ENCODE measurements at places on chromosomes 4 and X. TPM values are rescaled to one million over a fixed set of nuclear protein-coding genes. Genes with fewer than 3 reads are reported as not detected.

The ATP2B3 gene
- total RNA-seq, result not detected

The PLK4 gene
- 22.3 TPM for total RNA-seq

The DACH2 gene
- not detected for total RNA-seq

The ABLIM2 gene
- 1.0 TPM for total RNA-seq

The PAGE5 gene
- not detected for total RNA-seq

The HERC6 gene
- 53.3 TPM for total RNA-seq

The SPARCL1 gene
- not detected for total RNA-seq

DNA sequence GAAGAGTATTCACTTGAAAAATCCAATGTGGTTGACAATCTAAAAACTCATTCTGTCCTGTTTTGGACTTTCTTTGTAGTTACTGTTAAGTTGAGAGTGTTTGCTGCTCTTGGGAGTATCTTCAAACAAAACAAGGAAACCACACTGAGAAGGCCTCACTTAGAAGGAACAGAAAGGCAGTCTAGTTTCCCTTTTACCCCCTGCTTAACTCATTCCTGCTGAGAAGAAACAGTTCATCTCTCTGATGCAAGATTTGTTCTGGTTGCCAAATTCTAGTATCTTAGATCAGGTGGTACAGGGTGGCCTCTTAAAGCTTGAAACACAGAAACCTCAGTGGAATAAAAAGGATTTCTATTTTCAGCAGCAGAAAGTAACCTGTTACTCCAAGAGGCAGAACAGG, 41.4 kb downstream of the GUCY2F start:
- no peak for DNase-seq

GRCh38 chr4:151323667-151324066, 1.7 kb downstream of the SH3D19 start:
- DNase-seq, result no peak

- DNase-seq, result no peak
Observed at GRCh38 chr4:7393601-7394575, 40.8 kb downstream of the PSAPL1 start.

- DNase-seq, result no peak
Observed at GRCh38 chr4:48470570-48470969, 12.6 kb upstream of the SLC10A4 start.

GRCh38 chr4:33746979-33747378, 2497.3 kb downstream of the ARAP2 start:
- no peak for DNase-seq

DNA sequence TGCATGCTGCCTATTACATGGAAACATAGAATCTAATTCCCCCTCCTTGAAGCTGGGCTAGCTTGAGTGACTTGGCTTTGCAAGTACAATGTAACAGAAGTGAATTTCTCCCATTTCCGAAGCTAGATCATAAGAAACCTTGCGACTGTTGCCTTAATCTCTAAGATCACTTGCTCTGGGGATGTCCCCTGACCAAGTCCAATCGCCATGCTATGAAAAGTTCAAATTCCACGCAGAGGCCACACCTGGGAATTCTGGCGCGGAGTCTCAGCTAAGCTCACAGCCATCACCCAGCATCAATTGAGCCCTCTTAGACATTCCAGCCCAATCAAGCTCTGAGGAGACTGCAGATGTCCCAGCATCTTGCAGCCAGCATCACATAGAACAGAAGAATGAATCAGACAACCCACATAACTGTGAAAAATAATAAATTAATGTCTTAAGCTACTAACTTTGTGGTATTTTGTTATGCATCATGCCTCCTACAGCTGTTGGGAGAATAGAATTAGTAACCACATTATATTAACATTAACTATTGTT, 27.0 kb downstream of the GPM6A start:
- DNase-seq, result no peak

- DNase-seq, result no peak
Observed at GRCh38 chr4:158949099-158949498, 153.8 kb upstream of the RAPGEF2 start.

- no peak for DNase-seq
Observed at GRCh38 chrX:112636288-112636687, 43.5 kb downstream of the LHFPL1 start.

DNA sequence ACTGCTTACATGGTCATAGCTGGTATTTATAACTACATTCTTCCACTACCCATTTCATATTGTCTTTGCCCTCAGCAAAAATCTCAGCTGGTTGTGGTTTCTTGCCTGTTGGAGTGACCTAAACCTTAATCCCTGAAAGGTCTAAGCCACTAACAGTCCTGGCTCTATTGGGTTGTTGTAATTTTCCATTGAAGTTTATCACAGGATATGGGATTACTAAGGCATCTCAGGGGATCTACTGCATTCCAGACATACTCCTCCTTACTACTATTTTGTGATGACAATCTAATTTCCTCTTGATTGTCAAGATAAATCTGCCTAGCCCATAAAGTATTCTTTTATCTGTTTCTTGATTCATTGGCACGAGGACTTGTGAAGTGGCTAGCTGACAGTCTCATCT, 6.2 kb upstream of the OSTC start:
- DNase-seq, result no peak

DNA sequence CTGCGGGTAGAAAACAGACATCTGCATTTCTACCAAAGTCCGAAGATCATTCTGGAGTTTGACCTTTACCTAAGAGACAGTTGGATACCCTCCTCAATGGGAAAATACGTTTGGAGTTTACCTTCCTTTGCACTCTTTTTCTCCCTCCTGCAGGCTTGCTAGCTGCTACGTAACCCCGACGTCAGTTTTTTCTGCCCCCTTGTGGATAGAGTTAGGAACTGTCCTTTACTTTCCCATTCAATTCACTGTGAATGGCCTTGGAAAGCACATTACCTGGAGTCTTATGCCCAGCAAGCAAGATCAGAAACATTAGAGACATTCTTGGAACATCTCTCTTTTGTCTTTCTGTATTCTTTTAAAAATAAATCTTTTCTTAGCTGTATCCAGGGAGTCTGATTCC, 250.7 kb downstream of the NAP1L3 start:
- DNase-seq, result no peak

DNA sequence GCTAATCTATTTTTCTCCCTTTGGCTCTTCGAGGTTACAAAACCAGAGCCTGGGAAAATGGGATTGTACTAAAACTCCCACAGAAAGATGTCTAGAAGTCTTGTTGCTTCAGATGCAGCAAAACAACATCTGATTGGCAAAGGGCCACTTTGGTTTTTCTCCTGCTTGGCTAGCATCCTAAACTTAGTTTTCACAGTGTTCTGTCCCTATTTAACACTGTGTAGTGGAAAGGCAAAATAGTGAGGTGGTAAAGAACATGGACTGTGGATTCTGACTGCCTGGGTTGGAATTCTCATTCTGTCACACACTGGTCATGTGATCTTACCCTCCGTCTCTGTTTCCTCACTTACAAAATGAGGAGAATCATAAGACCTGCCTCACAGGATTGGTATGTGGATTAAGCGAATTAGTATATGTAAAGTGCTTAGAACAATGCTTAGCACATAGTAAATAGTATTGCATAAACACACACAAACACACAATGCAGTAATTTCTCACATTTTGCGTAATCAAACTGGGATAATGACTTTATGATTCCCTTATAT, 23.5 kb downstream of the TIGD2 start:
- DNase-seq, result no peak

GRCh38 chr4:186580669-186581068, 25.3 kb upstream of the MTNR1A start:
- DNase-seq, result no peak

- DNase-seq, result no peak
Observed at GRCh38 chrX:130933358-130933757, 30.3 kb upstream of the ENOX2 start.

- peak; percentile 3 for DNase-seq
Observed at GRCh38 chr4:180134091-180134866, 2108.9 kb upstream of the TENM3 start.

- DNase-seq, result no peak
Observed at GRCh38 chr4:110514889-110515479, 39.0 kb downstream of the ENPEP start.

DNA sequence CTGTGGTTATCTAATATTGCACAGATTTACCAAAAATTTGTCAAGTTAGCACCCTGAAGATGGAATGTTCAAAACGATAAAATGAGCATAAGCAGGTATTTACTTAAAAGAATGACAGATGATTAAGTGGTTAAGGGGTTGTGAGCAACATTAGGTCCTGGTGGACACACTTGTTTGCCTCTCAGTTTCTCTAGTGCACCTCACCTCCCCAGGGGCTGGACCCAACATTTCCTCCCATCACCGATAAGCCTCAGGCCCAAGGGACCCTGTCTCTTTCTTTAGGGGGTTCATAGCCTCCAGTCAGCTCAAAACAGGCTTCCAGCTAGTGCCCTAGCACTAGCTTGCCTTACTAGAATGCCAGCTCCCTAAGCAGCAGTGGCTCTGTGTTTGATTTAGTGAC, 88.0 kb downstream of the ATP11C start:
- DNase-seq, result no peak

- no peak for DNase-seq
Observed at GRCh38 chr4:10872833-10873517, 188.4 kb upstream of the CLNK start.

- no peak for DNase-seq
Observed at GRCh38 chrX:101482296-101482695, 3.0 kb upstream of the ARMCX4 start.

DNA sequence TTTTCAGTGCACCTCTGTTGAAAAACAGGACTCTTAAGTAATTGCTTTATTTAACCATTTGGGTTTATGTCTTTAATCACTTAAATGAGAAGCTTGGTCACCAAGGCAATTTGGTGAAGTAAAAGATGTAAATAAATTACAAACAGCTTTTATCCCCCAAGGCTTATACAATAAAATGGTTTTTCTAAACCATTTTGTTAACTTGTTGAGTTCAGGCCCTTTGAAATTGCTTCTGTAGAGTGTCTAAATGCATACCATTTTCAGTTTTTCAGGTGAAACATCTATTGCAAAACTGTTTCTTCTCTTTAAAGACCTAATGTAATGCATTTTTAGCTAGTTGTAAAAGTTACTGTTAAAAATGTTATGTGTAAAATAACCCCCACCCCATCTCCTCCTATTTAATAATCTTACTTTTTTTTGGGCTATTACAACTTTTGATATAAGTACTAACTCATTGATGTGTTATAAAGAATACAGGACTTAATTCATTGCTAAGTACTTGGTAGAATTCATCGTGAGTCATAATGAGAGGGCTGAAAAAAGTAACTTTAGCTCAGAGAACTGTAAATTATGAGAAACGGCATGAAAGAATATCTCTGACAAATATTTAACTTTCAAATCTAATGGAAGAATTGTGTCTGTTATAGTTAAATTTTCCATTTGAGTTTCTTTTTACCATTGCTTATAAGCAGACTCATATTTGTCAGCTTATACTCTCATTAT, 4.5 kb downstream of the RAPGEF2 start:
- DNase-seq, result no peak

GRCh38 chr4:17027495-17027894, 129.1 kb upstream of the LDB2 start:
- no peak for DNase-seq

Measured in Calu3 (cell line).